ENCODE measurements at places on chromosomes 2 and 18.

DNA sequence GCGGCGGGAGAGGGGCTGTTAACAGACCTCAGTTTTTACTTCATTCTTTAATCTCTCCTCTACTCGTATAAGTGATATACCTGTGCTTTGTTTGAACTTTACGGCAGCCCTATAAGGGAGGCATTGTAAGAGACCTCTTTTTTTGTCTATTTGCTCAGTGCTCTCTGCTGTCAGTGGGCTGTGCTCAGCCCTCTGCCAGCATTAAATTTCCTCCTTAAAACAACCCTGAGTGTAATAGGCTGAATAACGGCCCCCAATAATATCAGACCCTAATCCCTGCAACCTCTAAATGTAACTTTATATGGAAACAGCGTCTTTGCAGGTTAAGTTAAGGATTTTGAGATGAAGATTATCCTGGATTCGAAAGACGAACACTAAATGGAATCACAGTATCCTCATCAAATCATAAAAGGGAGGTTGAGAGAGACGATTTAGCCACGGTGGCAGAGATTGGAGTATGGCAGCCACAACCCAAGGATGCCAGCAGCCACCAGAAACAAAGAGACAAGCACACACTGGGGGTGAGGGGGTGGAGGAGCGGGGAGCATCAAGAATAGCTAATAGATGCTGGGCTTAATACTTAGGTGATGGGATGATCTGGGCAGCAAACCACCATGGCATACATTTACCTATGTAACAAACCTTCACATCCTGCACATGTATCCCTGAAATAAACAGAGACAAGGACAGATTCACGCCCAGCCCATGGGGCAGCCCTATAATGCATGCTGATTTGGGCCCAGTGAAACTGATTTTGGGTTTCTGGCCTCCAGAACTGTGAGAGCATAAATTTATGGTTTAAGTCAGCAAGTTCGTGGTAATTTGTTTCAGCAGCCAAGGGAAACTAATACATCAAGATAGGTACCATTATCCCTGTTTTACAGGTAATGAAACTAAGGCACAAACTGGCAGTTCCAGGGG lies 894 bp upstream of the FARSB start:
- DNase-seq: no peak

DNA sequence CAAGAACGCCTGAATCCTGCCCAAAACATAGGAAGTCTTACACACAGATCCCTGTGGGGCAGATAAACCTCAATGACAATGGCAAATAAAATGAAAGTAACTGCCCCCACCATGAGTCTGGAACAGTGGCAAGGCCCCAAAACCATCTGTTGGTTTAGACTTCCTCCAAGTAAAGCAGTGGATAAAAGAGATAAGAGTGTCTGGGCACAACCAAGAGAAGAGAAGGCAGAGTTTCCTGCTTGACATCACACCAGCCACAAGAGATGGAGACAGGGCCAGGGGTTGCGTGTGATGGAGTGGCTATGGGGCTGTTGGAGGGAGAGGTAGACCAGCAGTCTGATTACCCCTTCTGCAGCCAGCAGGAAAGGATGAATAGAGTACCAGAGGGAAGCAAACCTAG lies 212.1 kb upstream of the POU3F3 start:
- DNase-seq: no peak

GRCh38 chr2:103166456-103167324 lies 404.9 kb downstream of the TMEM182 start:
- no peak for DNase-seq

GRCh38 chr18:23994361-23994902 lies 20.1 kb upstream of the TTC39C start:
- DNase-seq: peak; percentile 36

GRCh38 chr2:238420878-238421694 lies 5.6 kb upstream of the ASB1 start:
- DNase-seq: no peak

- DNase-seq: no peak
Observed at GRCh38 chr2:100641125-100641435, 78.3 kb downstream of the PDCL3 start.

GRCh38 chr18:22279741-22280452 lies 110.5 kb downstream of the GATA6 start:
- no peak for DNase-seq

DNA sequence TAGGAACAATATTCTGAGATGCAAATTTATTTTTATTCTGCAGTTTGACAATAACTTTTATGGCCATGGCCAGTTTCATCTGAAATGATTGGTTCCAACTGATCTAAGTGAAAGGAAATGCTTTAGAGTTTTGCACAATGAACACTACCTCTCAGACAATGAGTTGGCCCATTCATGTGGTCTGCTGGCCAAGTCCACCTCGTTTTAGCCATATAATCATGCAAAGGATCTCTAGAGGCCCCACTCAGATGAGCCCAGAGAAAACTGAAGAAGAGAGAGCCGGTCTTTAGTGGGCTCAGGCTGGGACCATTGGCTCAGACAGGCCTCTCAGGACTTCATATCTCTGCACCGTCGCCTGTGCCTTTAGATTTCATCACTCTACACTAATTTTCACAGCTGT lies 254.7 kb downstream of the MREG start:
- DNase-seq: no peak

- DNase-seq: no peak
Observed at GRCh38 chr2:28616396-28616999, 120.6 kb downstream of the PLB1 start.

GRCh38 chr2:128714285-128714684 lies 395.6 kb upstream of the HS6ST1 start:
- no peak for DNase-seq

GRCh38 chr18:23971666-23972230 lies 42.8 kb upstream of the TTC39C start:
- no peak for DNase-seq

- no peak for DNase-seq
Observed at GRCh38 chr2:179691235-179691634, 170.2 kb downstream of the ZNF385B start.

- no peak for DNase-seq
Observed at GRCh38 chr2:235085476-235085875, 133.7 kb downstream of the SH3BP4 start.

GRCh38 chr2:2764001-2764355 lies 432.9 kb upstream of the MYT1L start:
- no peak for DNase-seq

- no peak for DNase-seq
Observed at GRCh38 chr2:113283704-113284284, 5.1 kb upstream of the PAX8 start.

DNA sequence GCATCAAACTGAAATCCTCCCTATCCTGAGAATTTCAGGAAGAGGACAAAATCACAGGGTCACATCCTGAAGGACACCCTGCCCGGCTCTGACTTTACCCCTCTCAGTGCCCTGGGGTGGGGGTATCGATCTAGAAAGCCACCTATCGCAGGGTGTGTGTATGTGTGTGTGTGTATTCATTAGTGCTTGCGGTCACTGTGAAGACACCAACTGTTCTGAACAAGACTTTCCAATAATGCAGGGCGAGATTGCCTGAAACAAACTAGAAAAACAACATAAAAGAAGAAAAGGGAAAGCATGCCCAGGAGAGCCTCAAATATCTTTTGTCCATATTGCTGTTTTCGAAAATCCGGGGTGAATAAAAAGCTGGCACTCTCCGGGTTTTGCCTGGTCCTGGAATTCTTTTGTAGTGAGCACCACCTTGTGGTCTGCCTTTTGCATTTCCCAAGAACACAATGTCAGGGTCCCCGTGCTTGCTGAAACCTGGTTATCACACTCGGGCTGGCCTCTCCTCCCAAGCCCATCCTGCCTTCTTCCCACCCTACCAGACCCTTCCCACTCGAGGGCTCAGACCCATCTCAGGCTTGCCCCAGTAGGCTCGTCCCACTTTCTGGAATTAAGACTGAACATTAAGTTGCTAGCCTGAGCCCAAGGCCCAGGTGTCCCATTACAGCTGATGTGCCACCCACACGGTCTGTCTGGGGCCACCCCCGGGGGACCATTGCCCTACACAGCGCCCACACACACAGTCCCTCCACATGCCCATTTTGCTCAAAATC lies 25.0 kb upstream of the COPS8 start:
- DNase-seq: no peak

- DNase-seq: no peak
Observed at GRCh38 chr2:97678298-97678697, 8.8 kb downstream of the C2orf92 start.

- DNase-seq: no peak
Observed at GRCh38 chr2:72454189-72454588, 306.5 kb upstream of the CYP26B1 start.

Measured in T follicular helper cell (primary cell).